ENCODE measurements at places on chromosomes 6 and 20.
A peak's percentile ranks its signal among the peaks of the same experiment; 100 is the strongest.

DNA sequence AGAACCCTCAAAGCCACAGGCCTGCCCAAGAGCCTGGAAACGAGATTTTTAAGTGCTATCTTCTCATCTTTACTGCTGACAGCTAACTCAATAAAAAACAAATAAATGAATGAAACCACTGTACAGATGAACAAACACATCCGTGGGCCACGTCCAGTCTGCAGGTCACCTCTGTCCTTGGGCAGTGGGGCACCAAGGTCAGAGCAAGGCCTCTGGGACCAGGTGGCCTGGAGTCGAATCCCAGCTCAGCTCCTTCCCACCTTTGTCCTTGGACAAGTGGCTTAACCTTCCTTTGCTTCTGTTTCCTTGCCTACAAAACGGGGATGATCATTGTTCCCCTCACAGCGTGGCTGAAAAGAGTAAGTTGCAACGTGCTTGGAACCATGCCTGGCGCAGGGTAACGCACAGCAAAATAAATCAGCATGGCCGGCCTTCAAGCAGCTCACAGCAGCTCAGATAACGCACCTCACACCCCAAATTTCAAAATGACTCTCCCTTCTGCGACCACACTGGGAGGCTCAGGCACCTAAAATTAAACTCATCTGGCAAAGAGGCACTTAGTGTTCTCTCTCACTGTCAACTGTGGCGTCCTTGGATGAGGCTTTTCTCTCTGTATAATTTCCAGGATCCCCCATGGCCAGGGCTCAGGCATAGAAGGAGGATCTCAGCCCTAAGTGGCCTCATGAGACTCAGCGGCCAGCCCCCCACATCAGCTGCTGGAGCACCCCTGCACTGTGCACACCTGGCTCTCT lies 35.7 kb downstream of the RRBP1 start:
- no peak for DNase-seq

DNA sequence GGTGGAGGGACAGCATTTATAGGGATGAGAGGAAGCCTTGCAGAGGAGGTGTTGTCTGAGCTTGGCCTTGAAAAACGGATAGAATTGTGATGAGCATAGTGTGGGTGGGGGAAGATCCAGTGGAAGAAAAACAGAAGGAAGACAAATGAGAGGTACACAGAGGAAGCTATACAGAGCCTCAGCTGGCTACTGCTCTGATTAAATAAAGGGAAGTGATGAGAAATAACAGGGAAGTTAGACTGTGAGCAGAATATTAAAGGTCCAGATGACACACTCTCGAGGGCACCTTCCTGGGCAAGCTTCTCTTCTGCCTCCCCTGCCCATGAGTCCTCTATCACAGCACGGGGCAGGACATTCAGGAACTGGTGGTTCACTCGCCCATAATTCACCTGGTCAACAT lies 182.3 kb downstream of the KIF16B start:
- DNase-seq = no peak

- DNase-seq = no peak
Observed at GRCh38 chr6:84253380-84253779, 25.9 kb upstream of the CEP162 start.

DNA sequence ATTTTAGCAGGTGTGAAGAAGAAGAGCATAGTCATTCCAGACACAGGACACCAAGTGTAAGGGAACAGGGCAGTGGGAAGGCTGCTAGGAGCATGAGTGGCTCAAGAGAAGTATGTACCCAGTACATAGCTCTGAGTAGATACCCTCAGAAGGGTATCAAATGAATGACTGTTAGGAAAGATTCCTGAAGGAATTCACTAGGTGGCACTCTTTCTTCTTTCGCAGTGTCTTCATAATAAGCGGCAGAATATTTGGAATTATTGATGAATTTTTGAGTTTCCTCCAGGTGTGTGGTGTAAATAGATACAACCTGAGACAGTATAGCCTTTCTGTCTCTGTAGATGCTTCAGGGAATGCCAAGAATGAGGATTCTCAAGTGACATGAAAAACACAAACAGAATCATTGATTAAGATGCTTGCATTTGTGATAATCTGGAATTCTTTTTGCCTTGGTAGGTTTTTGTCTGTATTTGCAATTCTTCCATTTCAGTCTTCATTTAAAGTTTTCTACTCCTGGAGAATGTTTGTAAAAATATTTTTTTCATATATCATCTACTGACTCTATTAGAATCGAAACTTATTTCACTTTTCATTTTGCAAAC lies 264.3 kb upstream of the RIMS1 start:
- DNase-seq = no peak

- DNase-seq = no peak
Observed at GRCh38 chr6:124223611-124224345, 420.1 kb downstream of the NKAIN2 start.

DNA sequence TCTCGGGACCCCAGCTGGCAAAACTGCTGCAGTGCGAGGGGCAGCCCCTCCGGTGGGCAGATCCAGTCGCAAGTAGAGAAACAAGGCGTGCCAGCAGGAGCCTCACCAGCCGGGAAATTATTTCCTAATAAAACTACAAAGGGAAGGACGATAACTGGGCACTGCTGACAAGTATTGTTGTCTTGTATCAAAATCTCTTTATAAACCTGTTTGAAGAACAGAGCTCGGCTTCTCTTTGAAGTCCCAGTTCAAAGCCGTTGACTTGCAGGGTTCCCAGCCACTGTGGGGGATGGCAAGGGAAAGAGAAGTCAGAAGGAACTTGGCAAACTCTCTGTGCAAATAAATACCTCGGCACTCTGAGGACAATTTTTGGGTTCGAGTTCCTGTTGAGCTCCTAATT lies 504.5 kb downstream of the CD83 start:
- DNase-seq = no peak

DNA sequence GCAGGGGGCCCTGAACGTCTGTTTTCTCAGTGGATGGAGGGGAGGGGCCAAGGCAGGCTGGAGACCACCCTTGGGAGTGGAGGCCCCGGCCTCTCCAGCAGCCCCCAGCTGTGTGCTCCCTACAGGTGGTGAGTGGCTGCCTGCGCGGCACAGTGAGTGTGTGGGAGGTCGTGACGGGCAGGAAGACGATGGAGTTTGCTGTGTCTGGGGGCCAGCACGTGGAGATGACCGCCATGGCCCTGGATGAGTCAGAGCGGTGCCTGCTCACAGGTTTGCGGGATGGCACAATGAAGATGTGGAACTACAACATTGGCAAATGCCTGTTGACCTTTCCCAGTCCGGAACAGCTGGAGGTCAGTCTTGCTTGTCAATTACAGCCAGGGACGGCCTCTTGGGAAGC lies 52.6 kb downstream of the EFCAB8 start:
- DNase-seq = no peak

- no peak for DNase-seq
Observed at GRCh38 chr6:81655696-81656095, 96.8 kb downstream of the TENT5A start.

GRCh38 chr6:22579439-22579838 lies 10.1 kb downstream of the HDGFL1 start:
- DNase-seq = no peak

DNA sequence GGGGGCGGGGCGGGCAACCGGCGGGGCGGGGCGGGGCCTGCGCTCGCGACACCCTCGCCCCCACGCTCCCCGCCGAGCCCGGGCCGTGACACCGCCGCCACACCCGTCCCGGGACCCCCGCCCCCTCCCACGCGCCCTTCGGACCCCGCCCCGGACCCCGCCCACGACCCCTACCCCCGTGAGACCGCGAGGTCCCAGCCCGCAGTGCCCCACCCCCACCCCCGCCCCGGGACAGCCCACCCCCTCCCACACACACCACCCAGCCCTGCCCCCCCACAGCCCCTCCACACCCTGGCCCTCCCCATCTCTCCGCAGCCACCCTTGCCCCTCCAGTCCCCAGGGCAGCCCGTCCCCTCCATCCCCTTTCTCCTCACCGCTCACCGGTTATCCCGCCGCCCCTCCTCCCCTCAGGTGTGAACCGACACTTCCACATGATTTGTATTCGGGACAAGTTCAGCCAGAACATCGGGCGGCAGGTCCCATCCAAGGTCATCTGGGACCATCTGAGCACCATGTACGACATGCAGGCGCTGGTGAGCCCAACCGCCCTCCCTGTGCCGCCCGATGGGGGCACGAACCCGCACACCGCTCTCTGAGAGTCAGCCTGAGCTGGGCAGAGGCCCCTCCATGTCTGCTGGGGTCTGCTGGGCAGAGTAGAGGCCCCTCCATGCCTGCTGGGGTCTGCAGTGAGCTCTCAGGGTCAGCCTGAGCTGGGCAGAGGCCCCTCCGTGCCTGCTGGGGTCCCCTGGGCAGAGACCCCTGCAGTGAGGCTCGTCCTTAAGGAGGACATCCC lies 622 bp downstream of the MRGBP start:
- DNase-seq = no peak

DNA sequence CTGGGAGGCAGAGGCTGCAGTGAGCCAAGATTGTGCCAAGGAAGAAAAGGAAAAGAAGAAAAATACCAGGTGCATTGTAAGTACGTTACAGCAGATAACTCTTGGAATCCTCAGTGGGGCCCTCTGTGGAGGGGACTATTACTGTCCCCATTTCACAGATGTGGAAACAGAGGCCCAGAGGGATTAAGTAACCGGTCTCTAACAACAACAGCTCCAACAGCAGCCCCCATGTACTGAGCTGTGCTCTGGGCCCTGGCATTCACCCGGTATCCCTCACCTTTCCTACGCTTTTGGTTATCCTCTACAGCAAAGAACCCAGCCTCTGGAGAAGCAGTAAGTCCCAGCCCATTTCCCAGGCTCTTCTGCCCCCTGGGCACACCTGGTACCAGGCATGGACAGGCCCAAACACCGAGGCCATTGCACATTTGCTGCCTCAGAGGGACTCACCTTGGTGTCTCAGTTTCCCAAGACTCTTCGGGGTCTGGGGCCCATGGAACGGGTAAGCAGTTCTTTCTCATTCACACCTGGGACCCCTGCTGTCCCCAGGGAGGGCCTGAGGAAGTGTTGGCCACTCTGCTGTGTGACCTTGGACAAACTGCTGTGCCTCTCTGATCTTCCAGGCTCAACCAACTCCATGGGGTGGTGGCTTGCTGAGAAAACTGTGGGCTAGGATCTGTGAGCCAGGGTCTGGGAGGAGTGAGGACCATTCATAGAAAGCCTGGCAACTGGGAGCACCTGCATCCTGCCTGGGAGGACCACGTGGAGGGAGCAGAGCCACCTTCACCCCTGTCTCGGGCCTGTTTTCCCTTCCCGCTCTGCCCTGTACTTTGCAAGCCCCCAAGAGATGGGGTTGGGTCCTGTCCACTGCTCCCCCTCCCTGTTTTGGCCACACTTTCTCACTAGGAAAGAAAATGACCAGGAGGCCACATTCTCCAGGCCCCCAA lies 59.9 kb downstream of the SNAI1 start:
- DNase-seq = no peak

DNA sequence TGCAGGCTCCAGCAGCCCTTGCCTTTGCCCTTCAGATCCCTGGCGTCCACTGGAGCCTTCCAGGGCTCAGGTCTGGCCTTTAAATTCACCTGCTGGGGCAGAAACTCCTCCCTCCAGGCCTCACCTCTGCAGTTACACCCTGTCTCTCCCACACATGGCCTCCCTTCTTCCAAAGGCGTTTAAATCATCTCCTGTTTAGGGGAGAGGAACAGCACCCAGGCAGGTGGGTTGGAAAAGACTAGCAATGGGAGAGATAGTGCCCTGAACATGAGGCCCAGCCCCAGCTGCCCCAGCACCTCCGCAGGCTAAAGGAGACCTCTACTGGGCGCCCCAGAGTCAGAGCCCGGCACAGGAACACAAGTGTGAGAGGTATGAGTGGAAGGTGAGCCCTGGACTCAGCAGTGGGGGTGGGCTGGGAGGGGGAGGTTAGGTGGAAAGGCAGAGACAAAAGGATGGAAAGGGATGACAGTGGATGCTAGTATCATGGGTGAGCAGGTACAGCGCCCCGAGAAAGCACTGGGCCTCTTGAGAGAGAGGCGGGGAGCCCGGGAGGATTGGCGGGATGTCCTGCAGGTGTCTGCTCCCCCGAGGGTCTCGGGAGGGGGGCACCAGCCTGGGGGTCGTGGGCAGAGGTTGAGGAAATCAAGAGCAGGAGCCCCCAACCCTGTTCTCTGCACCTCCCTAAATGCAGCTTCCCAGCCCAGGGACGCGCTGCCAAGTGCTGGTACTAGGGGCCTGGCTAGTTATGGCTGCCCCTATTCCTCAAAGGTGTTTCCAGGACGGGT lies at the start of gene CST9:
Gene CST9 (minus strand): TSS at position 51 of the 785 bp plus-strand sequence. CDS start 53 bp downstream, outside the sequence.
- no peak for DNase-seq

DNA sequence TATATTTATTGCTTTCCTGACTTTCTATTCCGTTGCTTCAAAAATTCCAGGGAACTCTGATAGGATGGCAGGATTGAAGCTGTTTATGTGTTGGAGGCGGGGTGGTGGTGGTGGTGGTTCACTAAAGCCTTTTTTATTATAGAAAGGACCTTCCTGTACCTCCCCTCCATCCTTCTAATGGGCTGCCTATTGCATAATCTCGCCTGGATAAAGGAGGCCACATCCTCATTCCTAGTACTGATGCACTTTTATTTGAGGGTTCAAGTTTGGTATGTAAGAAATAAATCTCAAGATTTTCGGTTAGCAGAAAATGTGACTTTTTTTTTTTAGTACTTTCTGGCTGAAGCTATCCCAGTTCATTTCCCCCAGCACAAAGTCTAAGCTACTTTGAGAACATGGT lies 18.7 kb upstream of the CTAGE9 start:
- DNase-seq = no peak

- DNase-seq = no peak
Observed at GRCh38 chr6:152634773-152635172, 2.4 kb downstream of the SYNE1 start.

DNA sequence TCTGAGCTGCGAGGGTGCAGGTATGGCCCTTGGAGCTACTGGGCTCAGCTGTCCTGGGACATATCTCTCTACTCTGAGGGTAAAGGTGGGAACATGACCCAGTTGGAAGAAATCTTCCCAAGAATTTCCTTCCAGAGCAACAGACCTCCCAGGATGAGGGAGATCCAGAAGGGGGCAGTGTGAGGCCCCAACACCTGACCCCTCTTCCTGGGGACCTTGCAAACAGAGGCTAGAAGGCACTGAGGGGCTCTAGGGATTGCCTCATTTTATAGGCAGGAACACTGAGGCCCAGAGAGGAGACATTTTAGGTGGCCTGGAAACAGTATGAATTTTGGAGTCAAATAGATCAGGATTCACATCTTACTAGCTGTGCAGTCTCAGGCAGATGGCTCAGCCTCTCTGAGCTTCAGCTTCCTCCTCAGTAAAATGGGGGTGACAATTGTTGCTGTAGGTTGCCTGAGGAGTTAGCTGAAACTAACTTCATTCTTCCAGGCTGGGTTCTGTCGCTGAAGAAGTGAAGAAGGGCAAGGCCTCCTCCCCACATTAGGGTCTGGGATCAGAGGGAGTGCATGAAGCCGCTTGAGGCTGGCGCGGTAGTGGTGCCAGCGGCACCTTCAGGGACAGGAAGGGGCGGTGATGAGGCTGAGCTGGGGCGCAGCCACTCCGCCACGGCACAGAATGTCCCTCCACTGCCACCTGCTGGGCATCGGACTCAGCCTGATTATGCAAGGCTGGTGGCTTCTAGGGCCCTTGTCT lies 11.4 kb downstream of the KCNK17 start:
- DNase-seq = peak; percentile 84

Measured in stimulated activated CD4-positive, alpha-beta T cell treated with anti-CD3 and anti-CD28 coated beads, Interleukin-1b, Interleukin-23, amount 100 ng/mL, for 24 hours (primary cell).